WTC11 (cell line): ENCODE measurements at places on chromosomes 11 and 22.

DNA sequence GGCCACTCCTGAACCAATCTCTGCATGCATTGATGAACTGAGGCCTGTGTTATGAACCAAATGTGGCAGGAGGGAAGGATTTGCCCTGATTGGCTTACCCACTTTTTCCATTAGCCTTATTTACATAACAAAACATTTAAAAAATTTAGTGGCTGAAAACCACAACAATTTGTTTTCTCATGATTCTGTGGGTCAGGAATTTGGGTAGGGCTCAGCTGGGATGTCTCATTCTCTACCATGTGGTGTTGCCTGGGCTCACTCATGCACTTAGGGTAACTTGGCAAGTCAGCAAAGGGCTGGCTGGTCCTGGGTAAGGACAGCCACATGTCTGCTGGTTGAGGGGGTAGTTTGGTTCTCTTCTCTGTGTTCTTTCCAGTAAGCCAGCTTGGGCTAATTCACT is 35.1 kb upstream of the CYP2R1 start:
- no peak for DNase-seq

DNA sequence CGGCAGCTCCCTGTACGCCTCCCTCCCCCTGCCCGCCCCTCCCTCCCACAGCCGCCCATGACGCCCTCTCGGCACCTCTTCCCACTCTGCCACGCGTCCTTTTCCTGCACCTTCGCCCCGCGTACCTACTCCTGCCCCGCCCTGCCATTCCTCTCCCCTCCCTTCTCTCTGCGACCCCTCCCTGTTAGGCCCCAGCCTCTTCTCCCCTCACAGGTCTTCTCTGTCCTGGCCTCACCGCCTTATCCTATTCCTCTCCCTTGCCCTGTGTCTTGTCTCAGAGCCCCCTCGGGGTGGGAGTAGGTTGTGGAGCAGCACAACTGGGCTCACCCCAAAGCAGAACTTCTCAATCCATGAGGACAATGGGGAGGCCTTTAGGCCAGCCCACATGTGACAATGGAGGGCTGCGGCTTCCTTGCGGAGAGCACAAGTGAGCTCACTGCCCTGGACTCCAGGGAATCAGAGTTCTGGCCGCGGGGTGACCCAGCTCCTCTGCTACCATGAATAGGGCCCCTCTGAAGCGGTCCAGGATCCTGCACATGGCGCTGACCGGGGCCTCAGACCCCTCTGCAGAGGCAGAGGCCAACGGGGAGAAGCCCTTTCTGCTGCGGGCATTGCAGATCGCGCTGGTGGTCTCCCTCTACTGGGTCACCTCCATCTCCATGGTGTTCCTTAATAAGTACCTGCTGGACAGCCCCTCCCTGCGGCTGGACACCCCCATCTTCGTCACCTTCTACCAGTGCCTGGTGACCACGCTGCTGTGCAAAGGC is 539 bp downstream of the SLC35C1 start:
- DNase-seq, result peak; percentile 28

DNA sequence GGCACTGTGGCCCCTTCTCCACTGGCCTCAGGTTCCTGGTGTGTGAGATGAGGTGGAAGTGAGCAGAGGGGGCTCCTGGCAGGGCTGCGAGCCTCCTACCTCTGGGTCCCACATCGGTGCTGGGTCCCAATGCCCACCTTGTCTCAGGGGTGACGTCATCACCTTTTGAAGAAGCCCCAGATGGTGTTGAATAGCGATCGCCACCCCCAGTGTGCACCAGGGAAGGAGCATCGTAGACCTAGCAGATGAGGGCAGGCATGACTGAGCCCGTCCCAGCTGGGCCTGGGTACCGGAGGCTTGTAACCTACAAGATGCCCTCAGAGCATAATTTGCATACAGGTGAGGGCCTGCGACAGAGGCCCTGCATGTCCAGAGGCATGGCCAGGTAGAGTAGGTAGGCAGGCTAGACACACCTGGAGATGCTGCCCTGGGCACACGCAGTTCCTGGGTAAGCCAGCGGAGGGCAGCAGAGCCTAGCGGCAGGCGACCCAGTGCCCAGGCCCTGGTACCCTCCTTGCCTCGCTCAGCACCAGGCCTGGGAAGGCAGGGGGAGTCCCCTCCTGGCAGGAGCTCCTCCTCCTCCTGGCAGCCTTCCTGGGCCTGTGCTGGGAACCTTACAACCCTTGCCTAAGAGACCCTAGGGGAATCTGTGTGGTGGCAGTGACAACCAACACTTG is 52.5 kb downstream of the TPCN2 start:
- DNase-seq, result peak; percentile 83

DNA sequence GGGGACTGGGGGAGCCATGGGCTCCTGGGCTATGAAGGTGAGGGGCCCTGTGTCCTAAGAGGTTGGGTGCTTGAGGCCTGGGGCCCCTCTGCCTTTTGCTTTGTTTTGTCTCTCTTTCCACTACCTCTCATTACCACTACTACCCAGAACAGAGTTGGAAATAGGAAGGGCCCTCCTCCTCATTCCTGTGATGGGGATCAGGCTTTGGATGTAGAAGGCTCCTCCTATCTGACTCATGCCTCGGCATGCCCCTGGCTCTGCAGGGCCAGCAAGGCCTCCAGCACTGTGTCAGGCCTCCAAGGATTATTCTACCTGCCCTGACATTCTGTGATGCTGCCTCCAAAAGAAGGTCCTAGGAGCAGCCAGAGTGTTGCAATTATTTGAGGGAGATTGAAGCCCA is 766 bp downstream of the IZUMO1R start:
- DNase-seq, result no peak
